ENCODE measurements at places on chromosomes 5 and 9.

- peak; percentile 56 for DNase-seq
Measured at GRCh38 chr5:141349917-141350619, at the start of gene PCDHGB1. PCDHGB1 (plus strand) TSS chr5:141350099; CDS start chr5:141350261, 162 bp downstream.

GRCh38 chr9:82020331-82020730 lies 31.8 kb downstream of the SPATA31D1 start:
- no peak for DNase-seq

- no peak for DNase-seq
Measured at GRCh38 chr5:166398131-166398530, 1893.3 kb upstream of the WWC1 start.

DNA sequence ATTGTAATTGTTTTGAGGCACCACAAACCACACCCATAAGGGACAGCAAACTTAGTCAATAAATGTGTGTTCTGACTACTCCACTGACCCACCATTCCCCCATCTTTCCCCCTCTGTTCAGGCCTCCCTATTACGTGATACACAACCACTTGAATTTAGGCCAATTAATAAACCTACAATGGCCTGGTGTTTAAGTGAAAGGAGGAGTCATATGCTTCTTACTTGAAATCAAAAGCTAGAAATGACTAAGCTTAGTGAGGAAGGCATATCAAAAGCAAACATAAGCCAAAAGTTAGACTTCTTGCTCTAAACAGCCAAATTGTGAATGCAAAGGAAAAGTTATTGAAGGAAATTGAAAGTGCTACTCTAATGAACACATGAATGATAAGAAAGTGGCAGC lies 14.6 kb downstream of the ZBTB43 start:
- DNase-seq = no peak

DNA sequence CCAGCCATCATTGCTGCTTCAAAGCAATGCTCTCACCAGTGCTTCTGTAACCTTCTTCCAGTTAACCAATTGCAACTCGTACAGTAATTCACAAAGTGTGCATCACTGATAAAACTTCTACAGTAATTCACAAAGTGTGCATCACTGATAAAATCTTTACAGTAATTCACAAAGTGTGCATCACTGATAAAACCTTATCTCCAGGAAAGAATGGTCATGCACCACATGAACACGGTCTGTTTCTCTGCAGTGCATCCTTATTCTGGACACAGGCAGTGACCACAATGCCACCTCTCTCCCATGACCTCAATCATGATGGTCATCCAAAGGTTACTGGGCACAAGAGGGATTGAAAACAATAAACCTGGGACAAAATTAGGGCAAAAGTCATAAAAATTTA lies 153.6 kb downstream of the TSSK1B start:
- no peak for DNase-seq

GRCh38 chr9:89677702-89678395 lies 73.0 kb downstream of the GADD45G start:
- no peak for DNase-seq

- no peak for DNase-seq
Measured at GRCh38 chr5:44046619-44047364, 342.4 kb downstream of the FGF10 start.

GRCh38 chr9:132638240-132638639 lies 31.5 kb downstream of the DDX31 start:
- DNase-seq = no peak

GRCh38 chr5:125700380-125700861 lies 722.8 kb upstream of the GRAMD2B start:
- peak; percentile 62 for DNase-seq

DNA sequence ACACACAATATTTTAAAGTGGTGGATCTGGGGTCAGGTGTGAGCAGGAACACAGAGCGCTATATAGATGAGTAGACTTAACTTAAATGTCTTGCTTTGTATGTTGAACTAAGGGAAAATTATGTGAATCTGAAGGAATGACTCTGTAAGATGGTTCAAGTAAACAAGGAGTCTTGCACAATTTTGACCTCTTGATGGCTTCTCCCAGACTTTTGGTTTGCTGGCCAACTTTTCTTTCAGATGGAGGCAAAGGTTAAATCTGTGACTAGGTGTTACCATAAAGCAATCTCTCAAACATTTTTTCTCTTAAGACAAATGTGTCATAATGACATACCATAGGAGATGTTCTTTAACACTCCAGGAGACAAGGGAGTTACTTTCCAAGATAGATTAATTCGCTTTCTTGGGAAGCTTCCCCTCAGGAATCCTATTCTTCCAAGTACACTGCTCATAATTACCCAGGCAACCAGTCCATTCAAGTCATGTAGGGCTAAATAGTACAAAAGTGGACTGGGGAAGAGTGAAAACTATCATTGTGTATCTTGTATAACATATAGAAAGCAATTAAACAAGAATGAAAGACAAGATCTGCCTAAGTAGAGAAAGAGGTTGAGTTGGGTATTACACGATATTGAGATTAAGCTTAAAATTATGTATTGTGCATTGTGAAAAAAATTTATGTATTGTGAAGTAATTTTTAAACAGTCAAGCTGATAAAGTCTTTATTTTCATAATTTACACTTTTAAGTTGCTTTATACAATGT lies 60.3 kb upstream of the SLC27A6 start:
- no peak for DNase-seq

- DNase-seq = no peak
Measured at GRCh38 chr5:73969195-73970036, 343.4 kb downstream of the ARHGEF28 start.
